Stimulated activated CD8-positive, alpha-beta memory T cell treated with anti-CD3 and anti-CD28 coated beads, Interleukin-7, amount 100 ng/mL, for 24 hours (primary cell): ENCODE measurements at places on chromosomes 16 and 17.

DNA sequence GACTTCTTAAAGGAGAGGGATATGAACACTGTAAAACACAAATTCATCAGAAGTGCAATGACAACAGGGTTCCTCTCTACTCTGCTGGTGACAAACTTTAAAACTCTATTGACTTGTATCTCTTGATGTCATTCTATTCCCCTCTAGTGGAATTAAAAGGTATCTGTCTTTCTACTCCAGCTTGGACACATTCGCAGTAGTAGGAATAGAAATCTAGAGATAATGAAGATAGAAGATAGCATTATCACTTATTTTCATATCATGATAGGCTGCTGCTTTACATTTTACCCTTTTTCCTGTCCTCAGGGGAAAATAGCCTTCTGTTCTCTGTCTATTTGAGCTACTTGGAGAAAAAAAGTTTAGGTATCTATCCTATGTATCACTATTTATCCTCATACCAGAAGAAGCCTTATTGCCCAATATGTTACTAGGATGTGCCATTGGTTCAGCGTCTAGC, 209.6 kb upstream of the CACNG5 start:
- DNase-seq: no peak

GRCh38 chr16:66435896-66436295, 8.8 kb downstream of the BEAN1 start:
- no peak for DNase-seq

DNA sequence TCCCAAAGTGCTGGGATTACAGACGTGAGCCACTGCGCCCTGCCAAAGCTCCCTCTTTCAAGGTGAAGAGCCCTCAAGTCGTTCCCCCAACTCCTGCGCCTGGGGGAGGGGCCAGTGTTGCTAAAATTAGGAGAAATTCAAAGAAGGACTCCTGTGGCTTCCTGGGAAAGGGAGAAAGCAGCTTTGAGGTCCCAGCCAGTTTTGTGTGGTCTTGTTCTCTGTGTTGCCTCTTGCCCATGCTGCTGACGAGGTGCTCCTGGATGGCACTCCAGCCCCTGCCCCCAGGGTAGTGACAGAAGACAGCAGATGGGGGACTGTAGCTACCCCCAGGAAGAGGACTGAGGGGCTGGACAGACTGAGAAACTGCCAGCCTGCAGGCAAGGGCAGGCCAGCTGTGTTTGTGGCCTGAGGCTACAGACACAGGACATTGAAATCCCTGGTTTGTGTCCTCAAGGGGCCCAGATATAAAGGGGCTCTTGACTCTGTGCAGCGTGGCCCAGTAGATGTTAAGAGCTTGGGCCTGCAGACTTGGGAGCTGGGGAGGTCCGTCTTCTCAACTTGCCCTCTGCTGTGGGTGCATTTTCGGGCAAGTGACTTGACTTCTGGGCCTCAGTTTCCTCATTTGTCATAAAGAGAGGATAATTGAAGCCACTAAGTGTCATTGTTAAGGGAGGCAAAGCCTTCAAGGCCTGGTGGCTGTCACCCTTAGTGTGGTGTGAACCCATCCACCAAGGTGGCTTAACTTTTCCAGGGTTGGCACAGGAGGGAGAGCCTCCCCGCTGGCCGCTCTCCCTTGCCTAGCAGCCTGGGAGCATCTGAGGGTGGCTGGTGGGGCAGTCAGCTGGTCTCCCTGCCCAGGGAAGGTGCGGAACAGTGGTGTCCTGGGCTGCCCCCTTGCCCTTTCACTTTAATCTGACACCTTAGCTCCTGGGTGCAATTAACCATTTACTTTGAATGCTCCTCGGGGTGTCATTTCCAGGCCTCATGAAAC, 4.1 kb downstream of the UBALD2 start:
- no peak for DNase-seq

- no peak for DNase-seq
Observed at GRCh38 chr17:9479964-9480363, 95.7 kb downstream of the STX8 start.

GRCh38 chr17:20926532-20926931, 116.3 kb downstream of the USP22 start:
- no peak for DNase-seq

DNA sequence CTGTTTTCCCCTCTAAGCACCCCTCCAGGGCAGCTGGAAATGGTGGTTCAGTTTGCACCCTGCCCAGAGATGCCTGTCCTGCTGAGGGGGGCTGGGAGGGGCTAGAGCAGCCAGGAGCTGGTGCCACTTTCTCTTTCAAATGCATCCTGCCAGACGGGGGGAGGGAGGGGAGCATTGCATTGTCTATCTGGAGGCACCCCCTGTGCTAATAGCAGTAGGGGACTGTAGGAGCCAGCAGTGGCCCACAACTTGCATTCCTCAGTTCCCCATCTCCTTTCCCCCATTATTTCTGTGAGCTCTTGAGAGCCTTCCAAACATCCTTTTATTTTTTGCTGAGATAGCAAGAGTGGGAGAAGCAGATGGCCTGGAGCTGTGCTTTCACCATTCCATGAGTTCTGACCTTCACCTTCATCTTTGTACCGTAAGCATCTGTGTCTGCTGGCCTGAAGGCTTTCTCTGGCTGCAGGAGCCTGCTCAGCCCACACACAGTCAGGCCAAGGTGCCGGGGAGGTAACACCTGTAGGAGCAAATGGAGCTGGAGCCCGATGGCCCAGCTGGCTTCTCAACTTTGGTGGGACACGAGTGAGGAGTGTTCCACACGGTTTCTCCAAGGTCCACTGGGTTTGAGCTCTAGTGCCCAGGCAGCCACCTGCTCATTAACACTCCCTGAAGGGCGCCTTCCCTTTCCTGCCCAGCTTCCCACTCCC, 5.2 kb downstream of the WFDC1 start:
- DNase-seq: no peak

DNA sequence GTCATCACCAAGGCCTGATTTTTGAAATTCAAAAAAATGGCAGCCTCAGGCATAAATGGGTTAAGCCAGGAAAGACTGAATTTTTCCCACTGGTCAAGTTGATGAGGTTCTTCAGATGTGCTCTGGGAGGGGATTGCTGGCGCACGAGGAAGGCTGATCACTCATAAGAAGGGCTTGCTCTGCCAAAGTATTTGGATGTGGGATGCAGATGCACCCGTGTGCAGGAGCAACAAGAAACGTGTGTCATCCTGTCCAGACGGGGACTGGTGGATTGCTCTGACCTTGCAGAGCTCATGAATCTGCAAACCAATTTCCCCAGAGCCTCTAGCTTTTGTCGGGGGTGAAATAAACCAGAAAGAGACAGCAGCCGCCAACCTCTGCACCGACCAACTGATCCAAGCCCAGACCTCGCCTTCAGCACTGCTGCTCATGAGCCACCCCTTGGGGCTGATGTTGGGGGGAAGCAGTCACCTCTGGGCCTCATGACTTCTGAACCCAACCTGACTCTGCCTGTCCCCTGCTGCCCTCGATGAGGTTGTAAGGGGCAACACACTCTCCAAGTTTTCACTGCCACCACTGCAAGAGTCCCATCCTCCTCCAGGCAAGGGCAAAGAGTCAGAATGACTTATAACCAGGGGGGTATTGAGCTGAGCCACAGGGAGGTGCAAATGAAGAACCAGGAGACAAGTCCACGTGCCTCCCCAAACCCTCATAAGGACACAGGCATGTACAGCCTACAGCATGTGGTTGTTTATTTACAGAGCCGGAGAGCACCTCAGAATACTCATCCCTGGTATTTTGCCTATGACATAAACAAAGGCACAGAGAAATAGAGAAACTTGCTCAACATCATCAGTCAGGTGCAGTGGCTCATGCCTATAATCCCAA, 452.0 kb downstream of the SOX9 start:
- no peak for DNase-seq

DNA sequence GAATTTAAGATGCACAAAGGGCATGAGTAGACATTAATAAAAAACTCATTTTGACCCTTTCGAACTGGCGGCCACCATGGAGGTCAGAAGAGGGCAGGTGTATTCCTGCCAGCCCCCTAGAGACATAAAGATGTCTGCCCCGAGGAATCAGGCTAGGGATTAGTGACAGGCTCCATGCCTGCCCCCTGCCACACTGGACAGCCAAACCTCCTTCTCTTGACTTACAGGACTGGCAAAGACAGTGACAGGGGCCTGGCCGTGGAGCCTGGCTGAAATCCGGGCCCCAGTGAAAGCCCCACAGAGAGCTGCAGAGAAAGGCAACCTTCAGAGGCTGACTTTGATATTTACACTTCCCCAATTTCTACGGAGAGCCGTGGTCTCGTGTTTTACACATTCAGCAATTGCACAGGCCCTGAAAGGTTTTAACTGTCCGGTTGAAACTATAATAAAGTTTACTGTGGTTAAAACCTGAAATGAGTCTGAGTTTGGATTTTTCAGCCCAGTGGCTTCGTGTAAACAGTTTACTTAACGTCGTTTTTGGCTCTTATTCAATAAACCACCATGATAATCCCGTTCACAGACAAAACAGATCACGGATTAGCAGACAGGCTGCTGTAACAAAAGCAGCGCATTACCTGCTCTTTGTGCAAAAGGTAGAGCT, 243.9 kb upstream of the MYOCD start:
- no peak for DNase-seq

DNA sequence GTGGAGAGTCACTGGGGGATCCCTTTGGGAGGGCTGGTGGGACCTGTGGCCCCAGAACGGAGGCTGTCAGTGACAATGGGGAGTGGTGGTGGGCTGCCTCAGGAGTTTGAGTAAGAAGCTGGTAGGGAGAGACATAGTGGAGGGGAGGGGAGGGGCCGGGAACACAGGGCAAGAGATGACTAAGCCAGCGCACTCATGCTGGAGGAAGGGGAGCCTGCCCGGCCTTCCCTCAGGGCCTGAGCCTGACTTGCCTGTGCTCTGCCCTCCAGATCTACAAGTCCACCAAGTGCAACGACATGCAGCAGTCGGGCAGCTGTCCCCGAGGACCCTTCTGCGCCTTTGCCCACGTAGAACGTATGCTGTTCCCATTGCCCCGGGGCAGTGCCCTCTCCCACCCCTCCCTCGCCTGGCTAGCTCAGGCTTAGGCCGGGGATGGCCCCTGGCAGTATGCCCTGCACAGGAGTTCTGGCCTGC, 29.3 kb downstream of the UNC13D start:
- DNase-seq: no peak

GRCh38 chr17:50848039-50848438, 12.7 kb downstream of the WFIKKN2 start:
- DNase-seq: no peak

DNA sequence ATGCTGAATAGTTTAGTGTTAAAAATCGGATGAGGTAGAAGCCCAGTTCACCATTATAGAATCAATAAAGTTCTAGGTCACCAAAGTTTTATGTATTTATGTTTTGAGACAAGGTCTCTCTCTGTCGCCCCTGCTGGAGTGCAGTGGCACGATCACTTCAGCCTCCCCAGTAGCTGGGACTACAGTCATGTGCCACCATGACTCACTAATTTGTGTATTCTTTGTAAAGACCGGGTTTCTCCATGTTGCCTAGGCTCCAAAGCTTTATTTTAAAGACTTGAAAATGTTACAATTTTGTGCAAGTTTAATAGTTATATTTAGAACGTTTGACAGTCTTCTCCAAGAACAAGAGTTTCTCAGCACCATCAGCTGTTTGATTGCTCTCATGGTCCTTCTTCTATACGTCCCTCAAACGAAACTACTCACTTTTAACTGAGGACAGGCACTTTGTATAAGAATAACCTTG, 32.1 kb downstream of the NDE1 start:
- peak; percentile 4 for DNase-seq

DNA sequence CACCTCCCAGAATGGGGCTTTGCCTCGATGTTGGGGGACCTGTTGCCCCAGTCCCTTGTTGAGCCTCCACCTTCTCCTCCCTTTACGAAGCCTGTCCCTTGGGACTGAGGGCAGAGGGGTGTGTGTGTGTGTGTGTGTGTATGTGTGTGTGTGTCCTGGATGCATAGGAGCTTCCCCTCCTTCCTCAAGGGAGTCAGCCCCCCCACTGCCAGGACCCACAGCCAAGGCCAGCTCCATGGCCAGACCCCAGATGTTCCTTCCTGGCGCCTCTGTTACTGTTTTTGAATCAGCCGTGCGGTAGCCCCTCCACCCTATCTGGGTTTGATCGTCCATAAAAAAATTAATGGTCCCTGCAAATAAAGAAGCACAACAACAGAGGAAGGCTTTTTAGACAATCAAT, 17.7 kb upstream of the DOK4 start:
- no peak for DNase-seq

GRCh38 chr17:83129676-83130075, 50.3 kb downstream of the METRNL start:
- no peak for DNase-seq

DNA sequence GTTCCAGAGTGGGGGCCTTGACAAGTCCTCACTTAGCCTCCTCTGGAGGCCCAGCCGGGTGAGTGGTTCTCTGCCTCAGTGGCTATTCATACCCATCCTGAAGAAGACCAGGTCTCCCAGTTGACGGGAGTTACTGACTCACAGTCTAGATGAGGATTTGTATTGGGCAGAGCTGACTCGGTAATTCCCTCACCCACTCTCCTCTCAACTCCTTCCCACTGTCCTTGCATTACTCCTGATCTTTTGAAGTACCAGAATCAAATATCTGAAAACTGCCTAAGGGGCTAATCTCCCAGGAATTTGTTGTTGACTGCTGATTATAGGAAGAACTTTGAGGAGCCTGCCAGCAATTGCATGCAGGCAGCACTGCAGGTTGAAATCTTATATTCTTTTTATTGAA, 14.2 kb downstream of the SAP30BP start:
- DNase-seq: no peak

- DNase-seq: no peak
Observed at GRCh38 chr16:83554540-83554939, 253.2 kb upstream of the HSBP1 start.

DNA sequence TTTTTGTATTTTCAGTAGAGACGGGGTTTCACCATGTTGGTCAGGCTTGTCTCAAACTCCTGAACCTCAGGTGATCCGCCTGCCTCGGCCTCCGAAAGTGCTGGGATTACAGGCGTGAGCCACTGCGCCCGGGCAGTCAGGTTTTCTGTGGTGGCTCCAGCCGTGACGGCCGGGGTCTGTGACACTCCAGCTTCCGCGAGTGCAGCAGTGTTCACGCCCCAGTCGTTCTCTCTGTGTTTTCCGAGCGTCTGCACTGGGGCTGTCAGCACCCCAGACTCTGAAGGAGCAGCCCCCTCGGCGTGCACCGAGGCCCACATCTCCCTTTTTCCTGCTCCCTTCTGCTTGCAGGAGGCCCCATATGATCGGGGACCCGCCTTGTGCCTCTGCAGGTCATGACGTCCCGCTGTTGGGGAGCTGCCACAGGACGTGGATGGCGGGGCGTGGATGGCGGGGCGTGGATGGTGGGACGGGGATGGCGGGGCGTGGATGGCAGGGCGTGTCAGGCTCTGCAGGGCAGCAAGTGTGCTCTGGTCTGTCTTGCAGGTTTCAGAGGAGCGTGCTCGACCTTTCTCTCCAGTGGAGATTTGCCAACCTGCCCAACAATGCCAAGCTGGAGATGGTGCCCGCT, 5.7 kb downstream of the ASPSCR1 start:
- DNase-seq: no peak

DNA sequence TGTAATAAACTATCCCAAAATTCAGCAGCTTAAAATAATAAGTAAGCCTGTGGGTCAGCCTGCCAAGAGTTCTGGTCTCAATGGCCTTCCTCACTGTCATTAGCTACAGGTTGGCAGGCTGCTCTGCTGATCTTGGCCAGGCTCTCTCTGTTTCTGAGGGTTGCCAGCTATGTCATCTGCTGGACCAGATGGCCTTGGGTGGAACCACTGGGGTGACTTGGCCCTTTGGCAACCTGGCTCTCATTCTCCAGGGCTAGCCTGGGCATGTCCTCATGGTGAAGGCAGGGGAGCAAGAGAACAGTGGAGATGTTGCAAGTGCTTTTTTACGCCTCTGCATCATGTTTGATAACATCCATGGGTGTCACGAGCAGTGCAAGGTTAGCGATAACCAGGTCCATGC, 13.9 kb downstream of the ITGAM start:
- DNase-seq: no peak
